ENCODE measurements at places on chromosomes 13 and 19. TPM values are rescaled to one million over a fixed set of nuclear protein-coding genes. Genes with fewer than 3 reads are reported as not detected.

USHBP1 gene
- total RNA-seq = 4.7 TPM

DNA sequence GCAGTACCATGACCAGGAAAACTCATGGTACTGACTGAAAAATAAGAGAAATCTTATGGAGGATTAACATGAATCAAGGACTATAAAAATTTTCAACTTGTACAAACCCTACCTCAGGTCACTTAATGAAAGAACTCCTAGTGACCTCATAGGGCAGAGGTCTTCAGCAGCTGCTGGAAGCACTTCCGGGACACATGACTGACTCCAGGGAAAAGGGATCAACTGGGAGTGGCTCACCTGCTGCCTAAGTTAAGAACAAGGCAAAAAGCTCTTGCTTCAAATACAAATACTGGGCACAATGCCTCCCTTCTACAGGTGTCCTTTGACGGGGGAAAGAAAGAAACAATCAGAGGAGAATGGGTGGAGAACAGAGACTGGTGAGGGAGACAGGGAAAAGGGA, 18.6 kb downstream of the DOCK9 start:
- DNase-seq = no peak

CASP14 gene
- total RNA-seq = not detected

GRCh38 chr13:110398564-110399507, 91.8 kb downstream of the COL4A2 start:
- no peak for DNase-seq

PRTN3 gene
- total RNA-seq = 0.62 TPM

NCCRP1 gene
- total RNA-seq = not detected

DNA sequence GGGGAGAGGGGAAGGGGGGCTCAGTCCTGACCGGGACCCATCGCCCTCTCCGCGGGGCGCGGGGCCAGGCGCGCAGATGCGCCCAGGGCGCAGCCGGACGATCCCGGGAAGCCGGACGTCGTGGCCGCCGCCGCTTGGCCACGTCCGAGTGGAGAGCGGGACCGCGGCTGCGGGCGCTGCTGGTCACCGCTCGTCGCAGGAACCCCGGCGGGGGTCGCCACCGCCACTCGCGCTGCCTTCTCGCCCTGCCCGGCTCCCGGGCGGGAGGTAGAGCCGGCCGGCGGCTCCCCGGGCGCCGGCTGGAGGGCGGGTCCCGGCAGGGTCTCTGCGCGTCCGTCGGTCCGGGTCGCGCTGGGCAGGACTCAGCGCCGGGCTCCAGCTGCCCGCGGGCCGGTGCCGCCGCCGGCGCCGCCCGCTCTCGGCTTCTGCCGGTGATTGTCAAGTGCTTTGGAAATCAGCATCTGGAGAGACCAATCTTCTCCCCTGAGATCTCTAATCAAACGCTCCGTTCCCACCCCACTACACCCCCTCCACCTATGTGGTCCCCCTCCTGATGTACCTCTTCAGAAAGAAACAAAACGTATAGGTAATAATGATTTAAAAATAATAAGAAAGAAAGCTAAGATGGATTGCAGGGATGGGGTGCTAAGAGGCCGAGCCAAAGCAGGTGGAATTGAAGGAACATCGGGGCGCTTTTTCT, 464.4 kb downstream of the ITGBL1 start:
- no peak for DNase-seq

GNA15 gene
- 1.9 TPM for total RNA-seq

GRCh38 chr19:13057744-13058143, 44.9 kb downstream of the LYL1 start:
- DNase-seq = no peak

ZNF766 gene
- total RNA-seq = 11.4 TPM

DNA sequence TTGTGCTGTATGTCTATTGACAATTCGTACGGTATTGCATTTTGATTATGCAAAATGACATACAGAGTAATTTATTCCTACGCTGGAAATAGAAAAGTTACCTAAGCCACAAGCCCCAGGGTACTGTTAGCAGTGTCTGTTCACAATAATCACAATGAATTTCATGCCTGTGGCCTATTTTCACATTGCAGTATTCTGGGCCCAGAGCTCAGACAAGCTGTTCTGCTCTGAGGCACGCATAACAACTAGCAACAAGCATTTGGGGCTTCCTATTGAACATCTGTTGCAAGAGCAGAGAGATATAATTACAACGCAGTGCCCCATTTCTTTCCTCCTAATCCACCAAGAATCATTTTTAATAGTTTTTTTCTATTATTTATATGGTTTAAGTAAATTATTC, 158.9 kb upstream of the SGCG start:
- no peak for DNase-seq

DNA sequence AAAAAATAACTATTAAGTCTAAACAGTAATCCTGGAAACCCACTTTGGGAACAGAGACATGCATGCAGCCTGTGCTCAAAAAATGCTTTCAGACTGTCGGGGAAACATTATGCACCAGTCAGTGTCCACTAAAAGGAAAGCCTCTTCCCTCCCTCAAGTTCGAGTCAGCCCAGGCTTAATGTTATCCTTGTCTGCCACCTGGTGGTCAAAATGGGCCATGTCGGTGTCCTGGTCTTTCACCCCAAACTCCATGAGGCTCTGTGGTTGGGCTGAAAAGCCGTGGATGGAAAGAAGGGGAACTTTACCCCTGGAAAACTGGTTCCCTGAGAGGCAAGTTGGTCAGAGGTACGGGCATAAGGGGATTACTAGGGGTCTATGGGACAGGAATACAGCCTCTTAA, 88.4 kb upstream of the ZNF492 start:
- no peak for DNase-seq

DNA sequence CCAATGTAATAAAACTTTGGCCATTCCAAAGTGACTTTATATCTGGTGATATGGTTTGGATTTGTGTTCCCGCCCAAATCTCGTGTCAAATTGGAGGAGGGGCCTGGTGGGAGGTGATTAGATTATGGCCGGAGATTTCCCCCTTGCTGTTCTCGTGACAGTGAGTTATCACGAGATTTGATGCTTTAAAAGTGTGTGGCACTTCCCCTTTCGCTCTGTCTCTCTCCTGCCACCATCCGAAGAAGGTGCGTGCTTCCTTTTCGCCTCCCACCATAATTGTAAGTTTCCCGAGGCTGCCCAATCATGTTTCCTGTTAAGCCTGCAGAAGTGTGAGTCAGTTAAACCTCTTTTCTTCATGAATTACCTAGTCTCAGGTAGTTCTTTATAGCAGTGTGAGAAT, 9.3 kb upstream of the NALCN start:
- DNase-seq = no peak

TEKTIP1 gene
- 1.7 TPM for total RNA-seq

- DNase-seq = peak; percentile 41
Measured at GRCh38 chr13:114090476-114090875, 41.9 kb downstream of the RASA3 start.

DNA sequence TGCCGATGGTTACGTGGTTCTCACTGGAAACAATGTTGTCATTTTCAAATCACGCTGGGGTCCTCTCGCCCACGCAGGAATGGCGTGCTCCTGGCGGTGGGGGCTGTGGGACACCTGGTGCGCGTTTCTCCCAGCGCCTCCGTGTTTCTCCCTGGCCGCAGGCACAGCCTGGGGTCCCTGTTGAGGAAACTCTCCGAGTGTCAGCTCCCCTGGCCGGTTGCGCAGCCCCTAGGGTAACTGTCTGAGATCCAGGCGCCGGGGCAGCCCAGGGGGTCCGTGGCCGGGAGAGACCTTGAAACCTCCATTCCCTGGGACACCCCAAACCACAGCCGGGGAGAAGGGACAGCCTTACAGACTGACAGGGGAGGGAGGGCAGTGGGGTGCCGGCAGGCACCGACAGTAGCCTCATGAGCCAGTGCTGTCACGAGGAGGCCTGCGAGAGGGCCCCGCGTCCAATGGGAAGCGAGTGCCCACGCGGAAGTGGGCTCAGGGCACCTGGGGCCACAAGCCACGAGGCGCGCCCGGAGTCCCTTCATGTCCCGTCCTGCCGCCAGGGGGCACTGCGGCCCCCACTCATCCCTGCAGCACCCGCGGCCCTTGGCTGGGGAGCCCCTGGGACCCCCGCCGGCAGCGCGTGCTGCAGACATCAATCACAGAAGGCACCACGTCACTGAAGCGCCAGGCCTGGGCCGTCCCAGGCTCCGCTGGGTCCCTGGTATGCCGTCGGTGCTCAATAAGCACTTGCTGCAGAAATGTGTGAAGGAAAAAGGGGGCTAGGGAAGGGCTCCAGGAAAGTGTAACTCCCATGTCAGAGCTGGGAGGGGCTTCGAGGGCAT, 9.5 kb downstream of the ADAMTSL5 start:
- DNase-seq = no peak

DNA sequence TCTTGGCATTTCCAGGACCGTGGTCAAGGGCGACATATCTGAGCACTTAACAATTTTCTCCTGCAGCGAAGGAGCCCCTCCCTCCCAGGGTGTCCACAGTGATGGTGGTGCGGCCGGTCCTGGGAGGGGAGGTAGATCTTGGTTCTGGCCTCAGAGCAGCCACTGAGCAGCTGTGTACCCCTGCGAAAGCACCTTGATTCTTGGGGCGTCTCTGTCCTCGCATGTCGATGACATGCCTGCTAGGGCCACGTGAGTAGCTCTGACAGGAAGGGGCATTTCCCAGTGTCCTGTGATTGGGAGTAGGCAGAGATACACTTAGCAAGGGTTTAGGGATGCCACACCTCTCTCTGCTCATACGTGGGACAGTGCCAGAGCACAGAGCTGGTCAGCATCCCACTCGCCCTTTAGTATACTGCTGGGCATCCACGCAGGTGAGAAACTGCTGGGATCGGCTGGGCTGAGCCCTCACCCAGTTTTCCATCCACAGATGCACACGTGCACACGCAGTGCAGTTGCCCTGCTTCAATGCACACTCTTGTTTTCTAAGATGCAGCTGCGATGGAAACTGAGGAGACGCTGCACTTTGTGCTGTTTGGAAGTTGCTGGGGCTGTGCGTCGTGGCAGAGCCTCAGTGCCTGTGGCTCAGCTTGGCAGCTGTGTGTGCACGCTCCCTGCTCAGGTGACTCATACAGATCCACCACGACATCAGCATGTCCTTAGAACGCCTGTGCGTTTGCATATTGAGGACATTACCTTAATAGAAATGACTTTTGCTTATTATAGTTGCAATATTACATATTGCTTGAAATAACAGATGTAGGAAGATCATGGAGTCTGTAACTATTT, 66.8 kb downstream of the TEX29 start:
- peak; percentile 46 for DNase-seq

DACT3 gene
- total RNA-seq = 23.8 TPM

GRCh38 chr19:5974721-5975387, 3.1 kb downstream of the RANBP3 start:
- no peak for DNase-seq

DNA sequence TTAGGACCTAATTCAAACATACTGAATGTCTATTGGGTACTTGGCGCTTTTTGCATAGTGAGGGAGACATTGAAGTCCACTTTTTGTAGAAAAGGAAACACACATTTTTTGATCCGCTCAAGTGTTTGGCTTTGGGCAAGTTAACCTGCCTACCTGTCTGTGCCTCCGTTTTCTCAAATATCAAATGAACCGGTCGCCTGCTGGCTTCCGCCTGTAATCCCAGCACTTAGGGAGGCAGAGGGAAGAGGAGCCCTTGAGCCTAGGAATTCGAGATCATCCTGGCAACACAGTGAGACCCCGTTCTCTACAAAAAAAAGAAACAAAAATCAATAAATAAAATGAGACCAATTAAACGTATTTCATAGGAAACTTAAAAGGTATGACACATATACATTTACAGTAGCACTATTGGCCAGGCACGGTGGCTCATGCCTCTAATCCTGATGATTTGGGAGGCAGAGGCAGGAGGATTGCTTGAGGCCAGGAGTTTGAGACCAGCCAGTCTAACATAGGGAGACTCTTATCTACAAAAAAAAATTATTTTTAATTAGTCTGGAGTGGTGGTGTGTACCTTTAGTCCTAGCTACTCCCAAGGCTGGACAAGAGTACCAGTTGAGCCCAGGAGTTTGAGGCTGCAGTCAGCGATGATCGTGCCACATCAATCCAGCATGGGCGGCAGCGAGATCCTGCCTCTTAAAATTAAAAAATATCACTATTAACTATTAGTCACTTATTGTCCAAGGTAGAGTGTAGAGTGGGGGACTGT, 1.3 kb downstream of the RAD23A start:
- no peak for DNase-seq

DNA sequence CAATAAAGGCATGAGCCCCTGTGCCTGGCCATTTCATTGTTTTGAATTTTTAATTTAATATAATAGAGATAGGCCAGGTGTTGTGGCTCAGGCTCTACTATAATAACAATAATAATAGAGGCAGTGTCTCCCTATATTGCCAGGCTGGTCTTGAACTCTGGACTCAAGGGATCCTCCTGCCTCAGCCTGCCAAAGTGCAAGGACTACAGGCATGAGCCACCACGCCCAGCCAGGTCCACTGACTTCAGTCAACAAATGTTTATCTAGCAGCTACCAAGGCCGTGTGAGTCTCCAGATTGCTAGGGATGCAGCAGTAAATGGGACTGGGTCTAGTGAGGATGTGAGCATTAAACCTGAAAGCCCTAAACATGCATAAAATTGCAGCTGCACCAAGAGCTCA, 13.8 kb upstream of the ILF3 start:
- no peak for DNase-seq

GRCh38 chr13:46536341-46536740, 16.6 kb upstream of the LRCH1 start:
- DNase-seq = no peak

TMPRSS9 gene
- total RNA-seq = not detected

DNA sequence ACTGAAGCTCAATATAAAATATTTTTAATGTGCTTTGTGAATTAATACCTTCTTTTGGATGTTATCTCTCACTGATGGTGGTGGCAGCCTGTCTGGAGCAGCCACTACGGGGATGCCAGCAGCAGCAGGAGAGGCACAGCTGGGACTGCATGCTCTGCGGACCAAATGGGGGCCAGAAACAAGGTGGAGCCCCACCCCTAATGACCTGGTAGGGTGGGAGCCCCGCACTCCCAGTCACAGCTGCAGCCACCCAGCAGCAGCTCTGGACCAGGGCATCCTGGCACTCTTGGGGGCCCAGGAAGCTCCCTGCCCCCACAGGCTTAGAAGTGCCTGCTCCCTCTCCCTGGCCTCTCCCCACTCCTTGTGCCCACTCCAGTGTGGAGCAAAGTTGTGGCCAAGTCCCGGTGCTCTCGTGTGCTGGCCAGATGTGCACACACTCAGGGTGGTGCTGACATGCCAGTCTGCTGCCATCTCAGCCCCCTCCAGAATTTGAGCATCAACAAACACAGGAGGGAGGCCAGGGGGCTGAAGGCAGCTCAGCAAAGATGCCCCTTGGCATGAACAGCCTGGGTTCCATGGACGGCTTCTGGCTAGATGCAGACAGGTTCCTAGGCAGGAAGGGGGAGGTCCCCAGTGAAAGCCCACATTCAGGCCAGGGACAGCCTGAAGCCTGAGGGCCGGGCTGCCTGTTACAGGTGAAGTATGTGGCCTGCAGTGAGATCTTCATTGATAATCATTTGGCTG, 696.7 kb upstream of the SLITRK5 start:
- DNase-seq = no peak

- no peak for DNase-seq
Measured at GRCh38 chr19:44992336-44993163, 8.7 kb upstream of the RELB start.

- no peak for DNase-seq
Measured at GRCh38 chr19:45752639-45753038, 16.4 kb downstream of the SIX5 start.

ZNF383 gene
- 9.2 TPM for total RNA-seq
